ENCODE measurements at places on chromosomes 7 and 10.

DNA sequence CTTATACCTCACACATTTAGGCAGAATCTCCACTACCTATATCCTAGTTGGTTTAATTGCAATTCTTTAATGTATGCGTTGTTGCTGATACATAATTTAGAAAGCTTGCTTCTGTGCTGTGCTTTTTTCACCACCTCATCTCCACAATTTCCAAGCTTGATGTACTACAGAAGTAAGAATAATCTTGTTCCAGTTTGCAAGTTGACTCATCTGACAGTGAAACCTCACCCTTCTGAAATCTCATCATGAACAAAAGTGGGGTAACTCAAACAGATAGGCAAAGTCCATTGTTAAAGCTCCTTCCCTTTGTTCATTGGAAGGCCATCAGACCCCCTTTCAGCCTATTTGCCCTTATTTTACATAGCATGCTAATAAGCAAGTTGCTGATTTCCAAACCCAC, 13.6 kb downstream of the EIF4EBP2 start:
- no peak for DNase-seq

DNA sequence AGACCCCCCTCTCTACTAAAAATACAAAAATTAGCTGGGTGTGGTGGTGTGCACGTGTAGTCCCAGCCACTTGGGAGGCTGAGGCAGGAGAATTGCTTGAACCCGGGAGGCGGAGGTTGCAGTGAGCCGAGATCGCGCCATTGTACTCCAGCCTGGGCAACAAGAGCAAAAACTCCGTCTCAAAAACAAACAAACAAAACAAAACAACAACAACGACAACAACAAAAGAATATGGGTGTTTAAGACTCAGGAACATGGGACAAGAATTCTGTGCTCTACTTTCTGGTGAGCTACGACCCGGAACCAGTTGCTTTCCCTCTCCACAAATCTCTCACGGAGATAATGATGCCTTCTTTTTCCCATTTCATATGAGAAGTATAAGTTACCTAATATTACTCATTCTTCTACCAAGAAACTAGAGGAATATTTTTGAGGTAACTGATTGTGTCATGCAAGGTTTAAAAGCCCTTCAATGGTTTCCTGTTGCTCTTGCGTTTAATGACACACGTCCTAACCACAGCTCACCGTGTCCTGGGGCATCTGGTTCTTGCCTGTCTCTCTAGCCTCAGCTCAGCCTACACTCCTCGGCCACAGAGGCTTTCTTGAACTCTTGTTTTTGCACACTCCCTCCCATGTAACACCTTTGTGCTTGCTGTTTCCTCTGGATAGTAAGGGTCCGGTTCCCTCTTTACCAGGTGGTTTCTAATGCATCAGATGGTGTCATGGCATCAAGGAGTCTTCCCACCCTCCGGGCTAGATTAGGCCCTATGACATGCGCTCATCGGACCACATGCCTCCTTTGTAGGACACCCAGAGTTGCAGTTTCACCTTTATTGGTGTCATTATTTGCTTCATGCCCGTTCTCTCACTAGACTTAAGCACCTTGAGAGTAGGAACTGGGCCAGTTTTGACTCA, 67.5 kb downstream of the PFKFB3 start:
- no peak for DNase-seq

- no peak for DNase-seq
Measured at GRCh38 chr10:4250587-4250887, 465.5 kb upstream of the KLF6 start.

DNA sequence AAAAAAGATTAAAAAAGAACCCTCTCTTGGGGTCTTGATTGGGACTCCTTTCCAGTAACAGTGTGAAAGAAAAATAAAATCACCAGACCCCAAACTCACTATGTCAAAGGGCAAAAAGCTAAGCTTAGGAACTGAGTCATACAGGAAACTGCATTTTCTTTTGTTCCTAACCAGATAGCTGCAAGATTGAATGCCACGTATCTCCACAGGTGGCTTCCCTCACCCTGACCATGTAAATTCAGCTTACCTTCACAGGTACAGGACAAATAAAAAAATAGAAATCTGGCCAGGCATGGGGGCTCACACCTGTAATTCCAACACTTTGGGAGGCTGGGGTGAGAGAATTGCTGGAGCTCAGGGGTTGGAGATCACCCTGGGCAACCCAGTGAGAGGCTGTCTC, 32.5 kb upstream of the EIF4H start:
- DNase-seq = no peak

DNA sequence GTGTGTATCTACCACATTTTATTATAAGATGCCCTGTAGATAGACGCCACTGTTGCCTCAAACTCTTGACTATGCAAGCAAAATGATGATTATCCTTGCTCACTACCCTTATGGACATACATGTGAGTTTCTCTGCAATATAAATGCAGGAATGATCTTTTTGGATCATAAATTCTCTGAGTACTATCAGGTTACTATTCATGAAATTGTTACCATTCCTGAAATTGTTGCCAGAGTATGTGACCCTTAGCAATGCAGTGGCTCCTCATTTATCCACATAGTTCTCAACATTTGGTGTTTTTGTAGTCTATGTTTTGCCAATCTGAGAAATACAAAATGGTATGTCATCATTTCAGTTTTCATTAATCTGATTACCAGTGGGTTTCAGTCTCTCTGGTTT, 166.2 kb upstream of the FAM3C start:
- no peak for DNase-seq

GRCh38 chr7:55019191-55019690, 424 bp downstream of the EGFR start:
- DNase-seq = peak; percentile 60

DNA sequence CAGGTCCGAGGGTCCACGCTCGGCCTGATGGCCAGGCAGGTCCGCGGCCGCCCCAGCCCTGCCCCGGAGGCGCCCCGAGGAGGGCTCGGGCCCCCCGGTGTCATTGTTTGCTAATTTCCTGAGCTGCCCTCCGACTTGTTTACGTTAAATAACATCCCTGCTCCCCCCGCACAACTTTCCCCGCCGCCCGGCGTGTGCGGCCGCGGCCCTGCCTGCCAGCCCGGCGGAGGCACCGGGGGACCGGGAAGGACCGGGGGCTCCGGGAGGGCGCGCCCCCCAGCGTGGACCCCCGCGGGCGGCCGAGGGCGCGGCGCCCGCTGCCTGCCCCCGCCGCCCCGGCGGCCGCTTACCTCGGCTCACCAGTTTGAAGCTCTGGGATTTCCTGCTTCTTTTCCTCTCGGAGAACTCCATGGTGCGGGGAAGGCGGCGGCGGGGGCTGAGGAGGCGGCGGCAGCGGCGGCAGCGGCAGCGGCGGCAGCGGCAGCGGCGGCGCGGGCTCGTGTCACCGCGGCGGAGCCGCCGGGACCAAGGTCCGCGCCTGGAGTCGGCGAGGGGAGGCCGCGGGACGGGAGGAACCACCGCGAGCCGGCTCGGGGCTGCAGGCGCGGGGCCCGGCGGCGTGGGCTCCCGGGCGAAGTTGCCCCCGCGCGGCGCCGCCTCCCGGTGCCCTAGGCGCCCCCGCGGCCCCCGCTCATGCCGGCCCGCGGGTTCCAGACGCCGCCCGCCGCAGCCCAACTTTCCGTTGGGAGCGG, 515 bp downstream of the BEND7 start:
- DNase-seq = peak; percentile 22

GRCh38 chr7:141361960-141362359, 189.2 kb upstream of the AGK start:
- DNase-seq = no peak
